NCI-H1092 (cell line): ENCODE measurements at places on chromosomes 6 and 20.
A peak's percentile ranks its signal among the peaks of the same experiment; 100 is the strongest.

DNA sequence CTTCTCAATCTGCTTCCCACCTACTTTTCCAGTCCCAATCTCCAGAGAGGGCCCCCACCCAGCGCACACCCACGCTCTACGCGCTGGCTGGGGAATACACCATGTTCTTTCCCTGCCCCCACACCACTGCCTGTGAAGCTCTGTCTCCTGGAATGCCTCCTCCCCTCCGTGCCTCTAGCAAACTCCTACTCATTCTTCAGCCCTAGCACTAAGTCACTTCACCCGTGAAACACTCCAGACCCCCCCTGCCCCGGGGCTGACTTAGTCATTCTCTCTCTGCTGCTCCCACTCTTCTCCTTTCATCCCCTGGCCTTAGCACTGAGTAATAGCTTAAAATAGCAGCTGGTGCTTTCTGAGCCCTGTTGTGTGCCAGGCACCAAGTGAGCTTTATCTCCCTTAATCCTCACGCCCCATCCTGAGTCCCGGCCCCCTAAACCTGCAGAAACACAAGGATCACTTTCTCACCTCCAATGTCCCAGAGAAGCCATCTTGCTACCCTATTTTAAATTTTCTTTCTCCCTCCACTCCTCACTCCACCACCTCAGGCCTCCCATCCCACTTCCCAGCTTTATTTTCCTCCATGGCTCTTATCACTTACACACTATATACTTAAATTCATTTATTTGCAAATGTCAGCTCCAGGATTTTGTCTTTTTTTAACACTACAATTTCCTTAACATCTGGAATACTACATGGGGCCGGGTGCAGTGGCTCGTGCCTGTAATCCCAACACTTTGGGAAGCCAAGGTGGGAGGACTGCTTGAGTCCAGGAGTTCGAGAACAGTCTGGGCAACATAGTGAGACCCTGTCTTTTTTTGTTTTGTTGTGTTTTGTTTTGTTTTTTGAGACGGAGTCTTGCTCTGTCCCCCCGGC is 6.3 kb upstream of the PARD6B start:
- no peak for DNase-seq

DNA sequence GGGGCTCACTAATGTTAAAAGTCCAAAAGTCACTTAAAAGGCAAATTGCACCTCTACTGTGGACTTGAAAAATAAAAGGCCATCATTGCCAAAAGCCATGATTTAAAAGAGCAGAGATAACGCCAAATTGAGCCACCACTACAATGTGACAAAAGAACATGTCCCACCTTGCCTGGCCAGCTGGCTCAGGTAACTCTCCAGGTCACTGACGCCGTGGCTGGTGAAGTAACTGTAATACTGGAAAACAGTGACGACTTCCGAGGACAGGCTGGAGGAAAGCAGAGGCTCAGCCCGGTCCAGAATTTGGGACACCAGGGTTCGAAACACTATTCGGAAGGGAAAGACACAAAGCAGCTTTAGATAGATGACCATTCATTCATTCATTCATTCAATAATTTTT is 29.3 kb upstream of the ARMH2 start:
- no peak for DNase-seq

DNA sequence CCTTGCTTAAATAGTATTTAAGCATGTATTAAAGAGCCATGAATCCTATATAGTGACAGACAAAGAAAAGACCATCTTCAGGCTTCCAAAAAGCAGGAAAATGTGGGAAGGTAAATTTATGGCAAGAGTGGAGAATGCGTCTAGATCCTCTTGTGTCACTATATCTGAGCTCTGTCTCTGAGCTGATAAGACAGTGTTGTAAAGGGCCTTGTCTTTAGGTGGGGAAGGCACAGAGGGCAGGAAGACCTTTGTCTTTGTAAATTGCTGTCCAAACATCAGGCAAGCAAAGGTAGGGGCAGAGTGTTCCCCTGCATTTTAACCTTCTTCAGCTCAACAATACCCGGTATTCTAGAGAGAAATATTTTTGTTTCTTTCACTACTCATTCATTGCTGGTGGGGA is 33.9 kb upstream of the MBOAT1 start:
- no peak for DNase-seq

DNA sequence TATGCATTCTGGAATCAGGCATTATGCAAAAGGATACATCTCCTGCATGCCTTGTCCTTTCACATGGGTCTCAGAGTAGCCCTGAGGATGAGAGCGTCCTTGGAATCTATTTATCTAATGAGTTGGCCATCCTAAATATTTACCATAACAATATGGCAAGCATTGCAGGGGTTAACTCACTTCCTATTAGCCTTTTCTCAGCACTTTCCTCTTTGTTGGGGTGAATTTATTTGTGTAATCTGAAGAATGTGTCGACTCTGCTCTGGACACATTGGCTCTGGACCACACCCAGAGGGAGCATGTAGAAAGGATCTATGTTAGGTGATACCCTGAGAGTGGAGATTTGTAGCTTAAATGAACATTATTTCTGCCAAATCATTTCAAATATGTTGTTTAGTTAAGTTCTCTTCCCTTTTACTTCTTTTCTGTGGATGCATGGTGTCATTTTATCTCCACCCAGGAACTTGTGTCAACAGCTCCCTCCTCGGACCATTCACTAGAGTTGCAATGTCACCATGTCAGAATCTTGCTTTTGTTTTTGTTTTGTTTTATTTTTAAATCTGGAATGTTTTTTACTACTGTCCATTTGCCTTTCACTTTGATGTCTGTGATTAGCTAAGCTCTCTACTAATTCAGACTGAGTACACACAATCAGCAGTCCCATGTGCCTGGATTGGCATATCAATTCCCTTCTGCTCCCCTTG is 757.0 kb upstream of the MMS22L start:
- no peak for DNase-seq

- no peak for DNase-seq
These were observed 71.0 kb upstream of the MARCKS start for GRCh38 chr6:113786168-113786567.

- no peak for DNase-seq
These were observed 397.8 kb downstream of the KIF16B start for GRCh38 chr20:16175322-16175961.

GRCh38 chr6:170024940-170025339 is 265.9 kb downstream of the DLL1 start:
- peak; percentile 90 for DNase-seq

GRCh38 chr20:45765980-45766379 is 25.7 kb downstream of the WFDC3 start:
- DNase-seq: no peak

DNA sequence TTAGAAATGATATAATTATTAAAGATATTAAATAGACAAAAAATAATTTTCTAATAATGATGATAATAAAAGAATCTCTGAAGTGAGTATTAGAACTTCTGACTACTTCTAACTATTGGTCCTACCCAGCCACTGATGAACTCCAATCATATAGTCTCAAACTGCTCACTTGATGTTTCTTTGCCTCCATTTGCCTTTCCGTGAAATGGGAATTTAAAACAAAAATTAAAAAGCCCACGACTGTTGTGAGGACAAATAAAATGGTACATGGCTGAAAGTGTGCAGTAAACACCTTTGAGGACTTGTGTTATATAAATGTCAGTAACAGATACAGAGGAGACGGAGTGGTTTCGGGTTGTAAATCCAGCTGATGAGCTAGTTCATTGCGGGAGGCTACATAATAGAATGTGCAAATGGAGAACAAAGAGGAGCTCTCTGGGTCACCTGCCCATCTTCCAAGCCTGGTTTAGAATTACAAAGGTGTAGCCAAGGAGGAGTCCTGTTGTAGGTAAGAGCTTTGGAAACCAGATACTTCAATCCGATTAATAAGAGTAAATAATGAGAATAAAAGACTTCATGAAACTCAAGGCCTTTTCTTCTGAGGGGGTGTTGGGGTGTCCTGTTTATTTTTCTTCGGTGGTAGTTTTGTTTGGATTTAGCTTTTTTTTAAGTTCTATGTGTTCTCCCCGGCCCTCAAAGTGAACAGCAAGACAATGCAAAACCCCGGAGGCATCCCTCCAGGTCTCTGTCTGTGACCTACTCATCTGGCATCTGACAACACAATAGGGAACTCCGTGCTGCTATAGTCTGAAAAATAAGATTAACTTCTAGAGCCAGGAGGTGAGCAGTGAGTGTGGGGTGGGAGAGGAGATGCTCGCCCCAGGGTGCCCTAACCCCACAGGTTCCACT is 4.4 kb upstream of the PXDC1 start:
- DNase-seq: no peak

- no peak for DNase-seq
These were observed 2.9 kb upstream of the AKAP12 start for GRCh38 chr6:151236668-151237401.

DNA sequence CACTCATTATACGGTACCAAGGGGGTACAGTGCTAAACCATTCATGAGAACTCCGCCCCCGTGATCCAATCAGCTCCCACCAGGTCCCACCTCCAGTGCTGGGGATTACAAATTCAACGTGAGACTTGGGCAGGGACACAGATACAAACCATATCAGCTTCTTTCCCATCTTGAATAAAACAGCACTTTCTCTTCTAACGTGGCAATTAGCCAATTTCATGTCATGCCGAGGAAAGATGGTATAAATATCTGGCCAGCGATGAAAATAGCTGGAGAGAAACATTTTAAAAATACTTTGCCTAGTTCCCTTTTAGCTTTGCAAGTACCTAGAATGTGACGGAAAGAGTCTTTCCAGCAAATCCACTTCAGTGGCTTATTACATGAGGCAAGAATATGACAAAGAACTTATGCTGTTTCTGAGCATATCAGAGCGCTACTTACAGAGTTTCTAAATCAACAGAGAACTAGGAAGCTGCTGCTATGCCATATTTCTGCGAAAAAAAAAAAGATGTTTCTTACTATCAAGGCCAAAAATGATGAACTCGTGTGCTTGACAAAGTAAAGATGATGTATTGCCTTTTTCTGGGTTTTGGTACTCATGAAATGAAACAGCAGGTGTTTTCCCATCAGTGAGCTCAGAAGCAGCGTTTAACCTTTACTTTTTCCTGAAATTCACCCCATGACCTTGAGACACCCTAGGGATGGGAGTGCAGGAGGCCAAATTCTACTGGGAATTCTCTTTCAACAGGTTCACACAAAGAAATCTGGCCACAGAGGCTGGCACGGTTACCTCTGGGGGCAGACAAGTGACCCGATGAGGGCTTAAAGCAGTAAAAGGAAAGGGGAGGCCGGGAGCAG is 37.9 kb downstream of the AGPAT4 start:
- no peak for DNase-seq

GRCh38 chr20:50049442-50050026 is 63.4 kb downstream of the UBE2V1 start:
- no peak for DNase-seq

- peak; percentile 96 for DNase-seq
These were observed 53.4 kb downstream of the TRAF3IP2 start for GRCh38 chr6:111552241-111552744.

GRCh38 chr20:5001174-5002076 is at the start of gene SLC23A2:
Gene SLC23A2 (minus strand): TSS chr20:5001510. CDS start chr20:4932562, 68,948 bp downstream.
- no peak for DNase-seq

GRCh38 chr6:126380072-126380583 is 40.2 kb downstream of the CENPW start:
- no peak for DNase-seq

GRCh38 chr6:52642368-52642767 is 28.5 kb upstream of the TMEM14A start:
- peak; percentile 44 for DNase-seq

DNA sequence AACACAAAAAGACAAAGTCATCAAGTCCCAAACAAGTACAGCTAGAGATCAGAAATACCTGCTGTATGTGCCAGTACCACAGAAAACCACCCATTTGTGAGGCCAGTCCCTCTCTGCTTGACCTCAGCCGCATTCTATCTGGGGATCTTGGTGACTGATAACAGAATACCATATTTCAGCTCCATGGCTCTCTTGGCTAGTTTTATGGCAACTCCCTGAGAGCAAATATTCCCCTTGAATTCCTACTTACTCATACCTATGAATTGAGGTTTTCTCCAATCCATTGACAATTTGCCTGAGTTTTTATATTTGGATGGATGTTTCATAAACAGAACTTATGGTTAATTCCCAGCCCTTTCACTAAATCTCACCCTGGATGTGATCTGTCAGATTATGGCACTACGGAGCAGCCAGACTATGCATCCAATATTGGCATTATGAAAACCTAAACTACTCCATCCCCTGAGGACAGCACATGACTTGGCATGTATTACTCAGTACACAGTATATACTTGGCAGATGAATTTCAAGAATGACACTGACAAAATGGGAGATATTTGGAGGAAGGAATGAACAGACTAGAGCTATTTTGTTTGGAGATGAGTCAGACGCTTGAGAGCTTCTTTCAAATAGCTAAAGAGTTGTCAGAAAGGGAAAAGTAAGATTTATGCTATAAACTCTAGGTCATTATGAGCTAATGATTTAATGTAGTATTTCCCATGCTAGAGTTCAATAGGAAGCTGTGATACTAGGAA is 95.7 kb downstream of the PRDM1 start:
- no peak for DNase-seq

GRCh38 chr20:59746155-59746554 is 141.8 kb downstream of the PHACTR3 start:
- no peak for DNase-seq

DNA sequence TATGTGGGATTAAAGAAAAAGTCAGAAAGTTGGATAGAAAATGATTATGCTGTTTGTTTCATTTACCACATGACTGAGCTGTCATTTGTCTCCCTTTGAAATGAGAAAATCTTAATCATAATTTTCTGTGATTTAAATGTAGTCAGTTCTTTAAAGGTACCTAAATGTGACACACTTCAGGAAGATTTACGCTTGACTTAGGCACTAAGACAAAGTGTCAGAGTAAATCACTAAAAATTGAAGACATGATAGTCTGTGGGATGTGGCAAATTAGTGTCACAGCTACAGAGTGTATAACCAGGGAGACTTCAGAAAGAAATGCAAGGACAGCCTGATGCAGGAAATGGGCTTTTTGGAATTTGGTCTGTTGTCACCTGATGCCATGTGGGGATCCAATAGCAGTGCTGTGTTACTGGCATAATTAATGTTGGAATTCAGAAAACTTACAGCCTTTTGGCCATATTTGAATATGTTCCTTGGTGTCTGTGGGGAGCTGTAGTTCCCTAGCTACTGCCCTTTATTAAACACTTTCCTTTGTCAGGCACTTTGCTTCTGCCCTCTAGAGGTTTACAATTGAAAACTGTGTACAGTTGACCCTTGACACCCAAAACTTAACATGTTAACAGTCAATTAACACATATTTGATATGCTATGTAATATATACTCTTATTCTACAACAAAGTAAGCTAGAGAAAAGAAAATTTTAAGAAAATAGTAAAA is 493.8 kb downstream of the UTRN start:
- no peak for DNase-seq

DNA sequence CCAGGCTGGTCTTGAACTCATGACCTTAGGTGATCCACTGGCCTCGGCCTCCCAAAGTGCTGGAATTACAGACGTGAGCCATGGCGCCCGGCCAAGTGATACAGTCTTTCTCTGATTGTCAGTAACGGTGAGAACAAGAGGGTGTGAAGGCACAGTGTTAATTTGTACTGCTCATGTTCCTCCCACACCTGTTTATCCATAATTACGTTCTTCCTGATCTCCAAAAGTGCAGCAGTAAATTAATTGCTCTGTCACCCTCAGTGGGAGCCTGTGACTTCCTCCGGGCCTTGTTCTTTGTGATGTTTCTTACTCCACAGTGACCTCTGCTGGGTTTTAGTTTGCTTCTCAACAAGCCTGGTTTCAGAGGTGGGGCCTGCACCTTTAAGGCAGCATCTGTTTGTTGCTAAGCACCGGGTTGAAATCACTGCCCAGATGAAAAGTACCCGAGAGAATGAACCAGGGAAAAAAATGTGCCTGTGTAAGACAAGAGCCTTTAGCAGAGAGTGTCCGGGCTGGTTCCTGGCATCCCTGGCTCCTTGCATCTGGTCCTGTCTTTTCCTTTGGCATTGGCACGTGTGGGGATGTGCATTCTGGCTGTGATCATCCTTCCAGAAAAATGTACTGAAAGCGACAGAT is 89.1 kb upstream of the CLDN20 start:
- peak; percentile 70 for DNase-seq
